ENCODE measurements at places on chromosomes 1 and 21.

- DNase-seq, result no peak
Measured at GRCh38 chr1:92085727-92086126, 5.6 kb downstream of the BTBD8 start.

DNA sequence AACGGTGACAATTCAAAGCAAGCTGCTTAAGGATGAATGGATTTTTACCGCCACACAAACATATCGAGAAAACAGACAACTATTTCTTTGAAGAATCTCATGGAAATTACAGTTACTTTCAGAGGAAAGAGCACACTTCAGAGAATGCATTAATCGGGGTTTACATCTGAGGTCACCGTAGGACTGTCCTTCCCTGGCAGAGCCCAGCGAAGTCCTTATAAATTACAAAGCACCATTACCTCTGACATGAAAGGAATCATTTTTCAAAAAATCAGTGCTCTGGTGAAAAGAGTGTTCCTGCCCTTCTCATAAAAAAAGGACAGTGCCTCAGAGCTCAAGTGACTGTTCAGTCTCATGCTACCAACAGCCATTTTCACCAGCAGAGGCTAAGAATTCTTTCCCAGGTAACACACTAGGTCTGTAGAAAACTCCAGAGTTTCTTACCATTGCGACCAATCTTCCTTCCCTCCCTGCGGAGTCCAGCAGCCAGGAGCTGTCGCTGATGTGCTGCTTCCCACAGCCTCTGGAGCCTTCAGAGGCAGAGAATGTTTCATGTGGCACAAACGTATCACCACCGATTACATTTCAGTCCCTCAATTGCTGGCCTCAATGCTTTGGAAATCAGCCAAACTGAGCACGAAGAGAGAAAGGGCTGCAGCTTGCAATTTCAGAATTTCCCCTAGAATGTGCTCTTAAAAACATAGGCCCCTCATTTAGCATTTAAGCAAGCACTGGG lies 75.4 kb downstream of the PLD5 start:
- no peak for DNase-seq

- no peak for DNase-seq
Measured at GRCh38 chr1:35126546-35126945, 47.4 kb downstream of the ZMYM1 start.

GRCh38 chr1:43902058-43902831 lies 31.4 kb upstream of the ARTN start:
- no peak for DNase-seq

DNA sequence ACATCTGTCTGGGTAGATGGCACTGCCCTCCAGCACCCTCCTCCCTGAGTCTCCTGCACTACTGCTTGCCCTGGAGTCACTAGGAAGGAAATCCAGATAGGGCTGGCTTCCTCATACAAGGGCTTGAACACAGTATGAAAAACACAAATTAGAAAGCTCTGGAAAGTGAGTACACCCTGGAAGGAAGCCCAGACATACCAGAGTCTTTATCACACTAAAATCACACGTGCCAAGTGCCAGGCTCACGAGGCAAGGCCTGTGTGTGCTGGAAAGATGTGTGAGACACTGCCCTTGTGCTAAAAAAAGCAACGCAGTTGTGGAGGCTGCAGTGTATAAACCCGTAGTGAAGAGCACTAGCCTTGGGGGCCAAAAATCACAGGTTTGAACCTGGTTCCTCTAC lies 28.3 kb upstream of the S100A7 start:
- DNase-seq, result no peak
